ENCODE measurements at places on chromosomes 6 and 20. TPM values are rescaled to one million over a fixed set of nuclear protein-coding genes. Genes with fewer than 3 reads are reported as not detected.

GRCh38 chr6:129191235-129191634, 308.3 kb downstream of the LAMA2 start:
- no peak overlapping the region for H3K27ac ChIP-seq
- no peak for DNase-seq
- H3K36me3 ChIP-seq, result no peaks in the 10 kb centered on the region
- no peaks in the 10 kb centered on the region for H3K27me3 ChIP-seq

The TAPBP gene
- 235 TPM for total RNA-seq

GRCh38 chr20:57220337-57221145, 45.9 kb downstream of the BMP7 start:
- no peaks in the 10 kb centered on the region for H3K27me3 ChIP-seq
- no peak overlapping the region for H3K4me3 ChIP-seq
- no peaks in the 10 kb centered on the region for H3K36me3 ChIP-seq
- H3K4me1 ChIP-seq, result no peaks in the 10 kb centered on the region
- no peak overlapping the region for H3K27ac ChIP-seq

DNA sequence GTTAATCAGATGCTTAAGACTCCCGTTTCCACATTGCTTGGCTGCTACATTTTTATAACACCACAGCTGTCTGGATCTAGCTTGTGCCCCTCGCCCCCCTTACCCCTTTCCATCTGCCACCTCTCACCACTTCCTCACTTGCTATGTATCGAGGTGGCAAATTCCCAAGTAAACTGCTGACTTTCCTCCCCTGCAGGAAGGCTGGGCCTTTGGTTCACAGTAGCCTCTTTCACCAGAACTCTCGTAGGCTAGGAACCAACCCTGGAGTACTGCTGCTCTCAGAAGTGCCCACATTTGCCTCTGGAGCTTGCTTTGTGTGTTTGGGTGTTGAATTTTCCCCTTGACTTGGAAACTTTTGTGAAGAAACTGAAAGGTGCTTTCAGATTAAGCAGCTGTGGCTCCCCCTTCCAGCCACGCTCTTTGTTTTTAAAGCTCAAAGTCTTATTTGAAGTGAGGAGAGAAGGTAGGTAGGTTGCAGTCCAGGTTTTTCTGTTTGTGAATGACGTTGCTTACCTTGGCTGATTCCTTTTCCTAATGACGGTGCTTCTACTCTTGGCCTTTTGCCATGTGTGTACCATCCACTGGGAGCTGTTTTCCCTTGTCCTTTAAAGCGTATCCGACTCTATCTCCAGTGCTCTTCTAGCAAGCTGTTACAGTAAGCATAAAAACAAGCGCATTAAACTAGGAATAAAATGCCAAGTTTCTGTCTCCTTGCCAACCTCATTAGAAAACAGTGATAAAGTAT, 90.4 kb downstream of the CARMIL1 start:
- H3K36me3 ChIP-seq, result no peaks in the 10 kb centered on the region
- no peak overlapping the region for H3K4me3 ChIP-seq
- peaks cover 6% of the 10 kb centered on the region for H3K4me1 ChIP-seq
- H3K27ac ChIP-seq, result peak overlapping the region; percentile 54
- peak; percentile 48 for DNase-seq
- H3K27me3 ChIP-seq, result no peaks in the 10 kb centered on the region

GRCh38 chr20:44861531-44862006, 23.9 kb upstream of the YWHAB start:
- no peaks in the 10 kb centered on the region for H3K36me3 ChIP-seq
- H3K27ac ChIP-seq, result no peak overlapping the region
- no peaks in the 10 kb centered on the region for H3K27me3 ChIP-seq
- DNase-seq, result no peak
- no peaks in the 10 kb centered on the region for H3K4me1 ChIP-seq
- no peak overlapping the region for H3K4me3 ChIP-seq

DNA sequence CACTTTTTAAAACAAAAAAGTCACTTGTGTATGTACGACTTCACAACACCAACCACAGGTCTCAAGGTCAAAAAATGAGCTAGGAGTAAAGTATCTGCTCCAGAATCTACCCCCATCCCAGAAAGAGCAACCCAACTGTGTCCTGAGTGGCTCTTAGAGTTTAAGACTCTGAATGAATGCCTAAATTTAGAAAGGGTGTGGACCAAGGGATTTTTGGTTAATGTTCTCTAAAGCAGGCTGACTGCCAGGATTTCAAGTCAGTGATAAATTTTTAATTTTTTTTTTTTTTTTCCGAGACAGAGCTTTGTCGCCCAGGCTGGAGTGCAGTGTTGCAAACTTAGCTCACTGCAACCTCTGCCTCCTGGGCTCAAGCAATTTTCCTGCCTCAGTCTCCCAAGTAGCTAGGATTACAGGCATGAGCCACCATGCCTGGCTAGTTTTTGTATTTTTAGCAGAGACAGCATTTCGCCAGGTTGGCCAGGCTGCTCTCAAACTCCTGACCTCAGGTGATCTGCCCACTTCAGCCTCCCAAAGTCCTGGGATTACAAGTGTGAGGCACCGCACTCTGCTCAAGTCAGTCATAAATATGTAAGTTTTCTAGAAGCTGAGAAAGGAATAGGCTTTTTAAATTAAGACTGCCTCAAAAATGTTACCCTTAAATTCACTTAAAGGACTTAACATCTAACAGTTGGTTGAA, 20.2 kb downstream of the STAU1 start:
- H3K4me3 ChIP-seq, result no peak overlapping the region
- H3K4me1 ChIP-seq, result peaks cover 6% of the 10 kb centered on the region
- H3K36me3 ChIP-seq, result no peaks in the 10 kb centered on the region
- no peak overlapping the region for H3K27ac ChIP-seq
- H3K27me3 ChIP-seq, result no peaks in the 10 kb centered on the region

DNA sequence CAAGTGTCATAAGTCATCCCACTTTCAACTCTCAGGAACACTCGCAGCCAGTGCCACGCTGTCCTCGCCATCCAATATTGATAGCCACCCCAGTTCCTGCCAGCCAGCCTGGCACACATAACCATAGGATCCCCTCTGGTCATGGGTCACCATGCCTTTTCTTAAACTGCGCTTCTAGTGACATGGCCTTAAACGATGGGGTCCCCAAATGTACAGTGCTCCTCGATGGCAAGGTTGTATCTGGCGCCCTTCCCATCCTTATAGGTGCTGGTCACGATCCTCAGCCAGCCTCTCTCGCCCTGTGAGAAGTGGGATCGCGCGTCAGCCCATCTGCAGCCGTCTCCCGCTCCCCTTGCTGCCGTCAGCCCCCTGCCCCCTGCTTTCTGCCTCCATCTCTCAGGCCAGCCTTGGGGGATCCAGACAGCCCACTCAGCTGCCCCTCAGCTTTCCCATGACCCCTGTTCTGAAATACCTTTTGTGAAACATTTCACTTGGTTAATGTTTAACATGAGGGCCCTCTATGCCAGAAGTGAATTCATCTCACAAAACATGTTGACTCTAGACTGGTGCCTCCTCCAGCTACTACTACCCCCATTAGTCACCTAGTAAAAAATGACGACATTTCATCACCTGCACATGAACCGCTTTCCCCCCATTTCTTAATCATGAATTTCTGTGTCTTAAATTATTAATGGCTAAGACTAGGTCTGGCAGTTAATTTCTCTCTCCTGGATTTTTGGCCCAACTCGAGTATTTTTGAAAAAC, 11.4 kb downstream of the CTSZ start:
- DNase-seq, result no peak
- no peak overlapping the region for H3K27ac ChIP-seq
- H3K4me3 ChIP-seq, result no peak overlapping the region
- H3K27me3 ChIP-seq, result no peaks in the 10 kb centered on the region
- peaks cover 21% of the 10 kb centered on the region for H3K36me3 ChIP-seq
- no peaks in the 10 kb centered on the region for H3K4me1 ChIP-seq

DNA sequence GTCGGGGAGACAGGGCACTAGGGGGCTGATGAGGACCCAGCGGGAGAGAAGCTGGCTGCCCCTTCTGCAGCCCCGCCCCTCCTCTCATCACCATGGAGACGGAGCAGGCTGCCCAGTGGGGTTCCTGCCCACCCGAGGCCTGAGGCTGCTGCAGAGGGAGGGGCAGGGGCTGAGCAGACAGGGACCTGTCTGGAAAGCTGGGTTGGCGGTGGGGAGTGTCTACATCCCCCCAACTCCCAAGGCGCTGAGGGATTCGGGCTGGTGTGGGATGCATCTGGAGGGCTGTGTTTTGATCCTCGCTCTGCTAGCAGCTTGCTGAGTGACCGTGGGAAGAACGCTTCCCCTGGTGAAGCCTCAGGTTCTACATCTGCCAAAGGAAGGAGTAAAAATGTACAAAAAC, 1.2 kb upstream of the BPI start:
- H3K27me3 ChIP-seq, result no peaks in the 10 kb centered on the region
- H3K27ac ChIP-seq, result no peak overlapping the region
- H3K36me3 ChIP-seq, result no peaks in the 10 kb centered on the region
- H3K4me1 ChIP-seq, result no peaks in the 10 kb centered on the region
- no peak for DNase-seq

- DNase-seq, result no peak
- no peak overlapping the region for H3K4me3 ChIP-seq
- no peak overlapping the region for H3K27ac ChIP-seq
Observed at GRCh38 chr6:111784433-111784832, 88.8 kb downstream of the FYN start.

DNA sequence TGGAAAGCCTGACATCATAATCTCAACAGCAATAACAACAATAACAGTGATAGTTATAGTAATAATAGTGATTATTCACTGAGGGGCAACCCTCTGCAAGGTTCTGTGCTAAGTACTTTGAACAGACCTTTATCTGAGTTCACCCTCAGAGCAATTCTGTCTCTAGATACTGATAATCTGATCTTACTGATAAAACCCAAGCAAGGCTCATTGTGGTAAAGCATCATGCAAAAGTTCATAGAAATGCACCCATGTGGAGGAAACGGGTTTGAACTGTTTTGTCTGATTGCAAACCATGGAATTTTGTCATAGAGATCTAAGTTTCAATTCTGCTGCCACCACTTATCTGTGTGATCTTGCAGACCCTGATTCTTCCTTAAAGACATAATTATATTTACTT, 1.3 kb upstream of the KIAA0408 start:
- H3K36me3 ChIP-seq, result no peaks in the 10 kb centered on the region
- H3K27ac ChIP-seq, result no peak overlapping the region
- no peaks in the 10 kb centered on the region for H3K27me3 ChIP-seq
- no peaks in the 10 kb centered on the region for H3K4me1 ChIP-seq

The SLC35F1 gene
- 1.1 TPM for total RNA-seq

DNA sequence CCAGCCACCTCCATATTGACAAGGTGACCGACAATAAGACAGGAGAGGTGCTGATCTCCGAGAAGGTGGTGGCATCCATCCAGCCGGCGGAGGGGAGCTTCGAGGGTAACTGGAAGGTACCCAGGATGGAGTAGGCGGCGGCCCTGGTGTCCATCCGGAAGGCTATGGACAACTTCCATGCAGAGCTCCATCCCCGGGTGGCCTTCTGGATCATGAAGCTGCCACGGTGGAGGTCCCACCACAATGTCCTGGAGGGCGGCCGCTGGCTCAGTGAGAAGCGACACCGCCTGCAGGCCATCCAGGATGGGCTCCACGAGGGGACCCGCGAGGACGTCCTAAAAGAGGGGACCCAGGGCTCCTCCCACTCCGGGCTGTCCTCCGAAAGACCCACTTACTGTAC, 17.0 kb downstream of the DEFB115 start:
- H3K4me3 ChIP-seq, result no peak overlapping the region
- H3K27ac ChIP-seq, result no peak overlapping the region
- DNase-seq, result no peak
- no peaks in the 10 kb centered on the region for H3K36me3 ChIP-seq
- no peaks in the 10 kb centered on the region for H3K27me3 ChIP-seq

The CALHM6 gene
- 1.5 TPM for total RNA-seq

The PRPH2 gene
- total RNA-seq, result 0.35 TPM

GRCh38 chr6:168441434-168442391, 729 bp downstream of the SMOC2 start:
- DNase-seq, result no peak
- H3K27ac ChIP-seq, result no peak overlapping the region
- H3K27me3 ChIP-seq, result peaks cover 28% of the 10 kb centered on the region
- peaks cover 7% of the 10 kb centered on the region for H3K4me1 ChIP-seq

DNA sequence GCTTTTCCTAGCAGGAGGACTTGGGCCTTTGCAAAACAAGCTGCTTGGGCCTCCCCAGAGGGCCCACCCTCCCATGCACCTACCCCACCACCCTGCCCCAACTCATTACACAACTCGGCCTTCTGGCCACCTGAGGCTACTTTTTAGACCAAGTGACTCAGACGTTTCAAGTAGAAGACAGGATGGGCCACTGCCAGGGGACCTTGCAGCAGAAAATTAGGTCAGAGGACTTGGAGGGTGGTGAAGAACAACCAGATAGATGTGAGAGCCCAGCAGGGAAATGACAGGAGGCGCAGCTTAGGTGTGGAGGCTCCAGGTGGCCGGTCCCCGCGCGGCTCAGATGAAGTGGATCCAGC, 1.4 kb downstream of the PPP1R3D start:
- H3K36me3 ChIP-seq, result no peaks in the 10 kb centered on the region
- H3K4me3 ChIP-seq, result no peak overlapping the region
- H3K27ac ChIP-seq, result no peak overlapping the region
- H3K4me1 ChIP-seq, result peaks cover 8% of the 10 kb centered on the region
- peak; percentile 23 for DNase-seq
- H3K27me3 ChIP-seq, result no peaks in the 10 kb centered on the region

DNA sequence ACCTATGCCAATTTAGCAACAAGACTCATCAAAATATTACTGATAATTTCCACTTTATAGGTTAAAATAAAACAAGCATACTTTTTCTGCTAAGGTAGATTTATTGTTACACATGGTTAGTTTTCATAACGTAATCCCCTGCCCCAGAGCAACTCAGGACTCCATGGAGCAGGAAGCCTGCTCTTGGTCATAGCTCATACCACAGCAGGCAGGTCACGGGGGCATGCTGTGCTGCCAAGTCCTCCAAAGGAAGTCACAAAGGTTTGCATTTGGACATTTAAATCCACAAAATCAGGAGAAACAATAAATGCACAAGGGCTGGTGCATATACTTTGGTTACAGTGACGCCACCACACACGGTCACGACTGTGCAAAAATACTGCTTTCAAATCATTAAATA, 12.5 kb downstream of the GZF1 start:
- H3K4me1 ChIP-seq, result no peaks in the 10 kb centered on the region
- H3K27ac ChIP-seq, result no peak overlapping the region
- H3K36me3 ChIP-seq, result peaks cover 6% of the 10 kb centered on the region
- DNase-seq, result no peak
- H3K4me3 ChIP-seq, result no peak overlapping the region

DNA sequence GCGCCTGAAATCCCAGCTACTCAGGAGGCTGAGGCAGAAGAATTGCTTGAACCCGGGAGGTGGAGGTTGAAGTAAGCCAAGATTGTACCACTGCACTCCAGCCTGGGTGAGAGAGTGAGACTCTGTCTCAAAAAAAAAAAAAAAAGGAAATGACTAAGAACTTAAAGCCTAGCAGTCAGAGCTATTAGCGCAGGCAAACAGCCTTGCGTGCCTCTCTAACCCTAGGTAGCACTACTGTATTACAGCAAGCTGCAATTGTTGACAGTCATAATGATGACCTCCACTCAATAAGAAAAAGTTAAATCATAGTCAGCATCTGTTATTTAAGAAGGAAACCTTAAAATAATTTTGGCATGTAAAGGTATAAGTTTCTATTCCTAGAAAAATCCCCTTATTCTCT, 14.4 kb downstream of the GSS start:
- H3K4me1 ChIP-seq, result no peaks in the 10 kb centered on the region
- no peak for DNase-seq
- H3K4me3 ChIP-seq, result no peak overlapping the region
- H3K36me3 ChIP-seq, result peaks cover 4% of the 10 kb centered on the region
- H3K27ac ChIP-seq, result no peak overlapping the region

GRCh38 chr20:3165473-3166337, 6.0 kb upstream of the FASTKD5 start:
- DNase-seq, result no peak
- no peak overlapping the region for H3K4me3 ChIP-seq
- no peaks in the 10 kb centered on the region for H3K36me3 ChIP-seq
- H3K4me1 ChIP-seq, result no peaks in the 10 kb centered on the region
